ENCODE measurements at places on chromosomes 13 and 19.

DNA sequence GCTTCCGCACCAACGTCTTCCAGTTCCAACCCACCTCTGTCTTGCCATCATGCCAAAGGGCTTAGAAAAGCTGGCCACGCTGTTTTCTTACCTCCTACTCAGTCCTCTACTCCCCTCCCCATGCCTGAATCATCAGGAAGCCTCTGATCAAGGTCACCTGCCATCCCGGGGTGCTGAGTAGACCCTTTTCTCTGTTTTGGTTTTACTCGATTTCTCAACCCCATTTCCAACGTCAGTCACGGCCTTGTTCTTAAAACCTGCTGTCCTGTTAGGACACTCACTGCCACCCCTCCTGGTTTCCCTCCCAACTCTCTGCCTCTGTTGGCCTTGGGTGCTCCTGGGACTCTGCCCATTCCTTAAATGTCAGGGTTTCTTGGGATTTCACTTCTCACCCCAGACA is 350.1 kb downstream of the FOXO1 start:
- DNase-seq: no peak

DNA sequence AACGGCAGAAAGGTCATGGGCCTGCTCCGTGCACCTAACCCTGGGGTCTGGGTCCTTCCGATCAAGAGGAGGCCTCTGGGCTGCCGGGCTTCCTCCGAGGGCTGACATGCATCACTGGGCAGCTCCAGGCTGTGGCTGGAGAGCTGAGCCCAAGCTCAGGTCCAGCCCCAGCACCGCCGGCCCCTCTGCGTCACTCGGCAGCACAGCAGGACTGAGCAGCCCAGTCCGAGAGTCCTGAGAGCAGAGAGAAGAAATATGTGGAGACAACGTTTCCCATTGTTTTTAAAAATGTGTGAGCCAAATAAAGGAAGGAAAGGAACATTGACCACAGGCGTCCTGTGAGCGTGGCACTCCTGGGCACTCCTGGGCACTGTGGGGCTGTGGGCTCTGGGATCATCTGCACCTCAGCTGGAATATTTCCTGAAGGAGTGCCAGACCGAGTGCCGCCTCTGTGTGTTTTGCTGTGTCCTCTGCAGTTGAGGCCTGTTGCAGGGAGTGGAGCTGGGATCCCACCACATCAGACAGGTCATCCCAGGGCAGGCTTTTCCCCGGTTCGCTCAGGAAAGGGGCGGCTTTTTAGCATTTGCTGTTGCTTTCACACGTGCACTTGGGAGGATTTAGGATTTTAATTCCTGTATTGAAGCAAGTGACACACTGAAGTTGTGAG is 37.8 kb upstream of the TFDP1 start:
- DNase-seq: no peak

DNA sequence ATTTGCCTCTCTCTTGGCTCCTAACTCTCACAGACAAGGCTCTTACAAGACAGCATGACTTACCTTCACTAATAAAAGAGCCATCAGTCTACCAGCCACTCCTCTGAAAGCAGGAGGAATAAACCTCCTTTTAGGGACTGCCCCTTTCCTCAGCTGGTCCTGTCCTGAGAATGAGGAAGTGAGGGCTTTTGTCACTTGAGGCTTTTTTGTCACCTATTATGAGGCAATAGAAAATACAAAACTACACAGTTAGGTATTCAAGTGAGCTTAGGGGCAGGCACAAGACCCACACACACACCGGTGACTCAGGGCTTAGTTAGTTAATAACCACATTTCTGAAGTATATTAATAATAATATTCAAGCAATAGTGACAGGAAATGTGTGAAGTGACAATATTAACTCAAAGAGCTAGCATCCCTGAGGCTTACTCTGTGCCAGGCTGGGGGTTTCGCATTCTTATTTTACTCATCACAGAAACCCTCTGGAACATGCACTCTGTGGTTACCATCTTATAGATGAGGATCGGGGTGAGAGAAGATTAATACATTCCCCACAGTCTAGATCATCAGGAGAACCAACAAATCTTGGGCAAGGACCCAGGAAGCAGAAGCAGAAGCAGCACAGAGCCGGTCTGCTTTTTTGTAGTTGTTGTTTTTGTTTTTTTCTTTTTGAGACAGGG is 379.9 kb downstream of the LIG4 start:
- DNase-seq: peak; percentile 2

GRCh38 chr13:51292000-51292565 is 47.4 kb upstream of the SERPINE3 start:
- DNase-seq: no peak

DNA sequence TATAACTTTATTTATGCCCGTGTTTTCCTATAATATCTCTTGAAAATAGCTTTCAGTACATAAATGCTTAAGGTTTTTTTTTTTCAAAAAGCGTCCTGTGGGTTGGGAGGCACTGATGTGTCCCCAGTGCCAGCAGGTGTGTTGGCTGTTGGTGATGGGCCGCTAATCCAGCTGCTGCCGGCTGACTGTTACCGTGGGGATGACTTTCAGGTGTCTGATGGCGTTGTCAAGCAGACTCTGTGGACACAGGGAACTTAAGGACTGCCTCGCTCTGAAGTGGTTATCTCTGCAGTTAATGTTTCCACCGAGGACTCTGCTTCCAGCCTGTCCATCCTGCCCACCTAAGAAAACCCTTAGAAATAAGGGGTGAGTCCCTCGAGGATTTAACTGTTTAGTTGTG is 94.5 kb downstream of the ANKRD10 start:
- DNase-seq: no peak

GRCh38 chr13:66634384-66634783 is 595.8 kb downstream of the PCDH9 start:
- no peak for DNase-seq

DNA sequence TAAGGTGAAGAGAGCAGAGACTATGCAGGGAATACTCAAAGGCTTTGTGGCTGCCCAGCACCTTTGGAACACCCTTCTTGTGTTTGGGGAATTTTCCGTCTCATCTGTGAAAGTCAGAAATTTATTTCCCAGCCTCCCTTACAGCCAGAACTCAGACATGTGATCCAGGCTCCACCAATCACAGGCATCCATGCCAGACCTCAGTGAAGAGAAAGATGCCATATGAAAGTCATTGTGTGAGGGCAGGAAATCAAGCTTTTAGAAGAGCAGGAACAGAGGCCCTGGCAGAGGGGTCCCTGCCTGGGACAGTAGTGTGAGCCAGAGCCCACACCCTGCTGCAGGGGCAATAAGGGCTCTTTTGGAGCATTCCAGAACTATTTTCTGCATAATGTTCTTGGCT is 12.1 kb downstream of the CCDC70 start:
- no peak for DNase-seq

DNA sequence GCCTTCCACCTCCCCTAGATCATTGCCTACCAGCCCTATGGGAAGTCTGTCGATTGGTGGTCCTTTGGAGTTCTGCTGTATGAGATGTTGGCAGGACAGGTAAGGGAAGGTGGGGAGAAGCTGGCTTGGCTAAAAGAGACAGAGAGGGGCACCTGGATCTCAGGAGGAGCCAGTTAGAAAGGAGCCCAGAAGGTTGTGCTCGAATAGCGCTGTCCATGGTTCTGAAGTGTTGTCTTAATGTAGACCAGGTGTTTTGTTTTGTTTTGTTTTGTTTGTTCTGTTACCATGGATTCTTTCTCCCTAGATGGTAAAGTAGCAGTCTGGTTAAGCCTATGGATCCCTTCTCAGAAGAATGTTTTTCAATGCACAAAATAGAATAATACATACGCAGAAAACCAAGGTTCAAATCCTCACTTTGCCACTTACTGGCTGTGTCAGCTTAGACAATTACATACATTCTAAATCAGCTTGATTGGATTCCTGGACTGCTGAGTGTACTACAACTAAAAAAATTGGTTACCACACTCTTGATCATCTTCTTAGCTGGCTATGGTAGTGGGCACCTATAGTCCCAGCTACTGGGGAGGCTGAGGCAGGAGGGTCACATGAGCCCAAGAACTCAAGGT is 5.9 kb upstream of the CACNG7 start:
- peak; percentile 67 for DNase-seq

GRCh38 chr13:109412283-109412901 is 374.0 kb downstream of the IRS2 start:
- DNase-seq: peak; percentile 28

DNA sequence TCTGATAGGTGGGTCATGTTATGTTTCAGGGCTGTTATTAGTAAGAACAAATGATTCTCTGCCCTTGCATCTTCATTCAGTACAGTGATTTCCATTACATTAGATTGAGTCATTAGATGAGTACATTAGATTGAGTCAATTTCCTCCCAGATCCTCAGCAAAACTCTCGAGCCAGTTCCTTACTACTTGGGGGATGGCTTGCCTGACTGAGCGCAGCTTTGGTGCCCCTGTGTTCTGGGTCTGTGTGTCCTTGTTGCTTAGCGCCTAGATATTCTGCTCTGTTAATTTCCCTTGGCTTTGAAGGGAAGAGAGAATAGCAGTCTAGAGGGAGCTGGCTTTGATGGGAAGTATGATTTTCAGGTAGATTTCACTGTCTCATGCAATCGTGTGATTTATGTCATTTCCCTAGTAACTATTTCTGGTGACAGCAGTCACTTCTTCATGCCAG is 19.1 kb upstream of the SCEL start:
- no peak for DNase-seq

DNA sequence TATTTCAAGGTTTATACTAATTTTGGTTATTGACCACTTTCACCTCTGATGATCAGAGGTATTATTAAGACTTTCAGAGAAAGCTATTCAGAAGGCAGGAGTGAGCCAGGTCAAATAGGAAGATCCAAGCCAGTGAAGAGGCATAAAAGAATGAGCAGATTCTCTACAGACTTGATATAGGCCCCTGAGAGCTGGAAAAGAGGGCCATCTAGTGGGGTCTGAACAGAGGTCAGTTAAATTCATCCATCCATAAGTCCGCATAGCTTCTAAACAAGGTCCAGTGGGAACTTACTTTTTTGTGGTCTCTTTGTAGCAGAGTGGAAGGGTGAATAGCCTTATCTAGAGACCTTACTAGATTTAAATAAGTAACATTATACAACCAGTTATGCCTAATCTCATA is 126.6 kb upstream of the UFM1 start:
- DNase-seq: peak; percentile 15

DNA sequence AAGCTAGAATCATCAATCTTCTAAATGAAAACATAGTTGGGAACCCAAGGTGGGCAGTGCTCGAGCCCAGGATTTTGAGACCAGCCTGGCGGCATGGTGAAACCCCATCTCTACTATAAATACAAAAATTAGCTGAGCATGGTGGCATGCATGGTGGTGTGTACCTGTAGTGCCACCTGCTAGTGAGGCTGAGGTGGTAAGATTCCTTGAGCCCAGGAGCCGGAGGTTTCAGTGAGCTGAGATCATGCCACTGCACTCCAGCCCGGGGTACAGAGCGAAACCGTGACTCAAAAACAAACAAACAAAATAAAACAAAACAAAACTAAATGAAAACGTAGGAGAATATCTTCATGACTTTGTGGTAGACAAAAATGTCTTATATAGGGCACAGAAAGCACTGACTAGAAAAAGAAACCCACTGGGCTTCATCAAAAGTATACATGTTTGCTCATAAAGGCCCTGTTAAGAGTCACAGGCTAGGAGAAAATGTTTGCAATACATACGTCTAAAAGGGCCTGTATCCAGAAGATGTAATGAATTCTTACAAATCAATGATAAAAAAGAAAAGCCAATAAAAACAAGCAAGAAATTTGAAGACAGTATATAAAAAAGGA is 353.6 kb downstream of the FGF9 start:
- no peak for DNase-seq

- no peak for DNase-seq
Observed at GRCh38 chr13:30734439-30734838, 904 bp upstream of the ALOX5AP start.

GRCh38 chr13:27360562-27360961 is 63.9 kb upstream of the GTF3A start:
- no peak for DNase-seq

DNA sequence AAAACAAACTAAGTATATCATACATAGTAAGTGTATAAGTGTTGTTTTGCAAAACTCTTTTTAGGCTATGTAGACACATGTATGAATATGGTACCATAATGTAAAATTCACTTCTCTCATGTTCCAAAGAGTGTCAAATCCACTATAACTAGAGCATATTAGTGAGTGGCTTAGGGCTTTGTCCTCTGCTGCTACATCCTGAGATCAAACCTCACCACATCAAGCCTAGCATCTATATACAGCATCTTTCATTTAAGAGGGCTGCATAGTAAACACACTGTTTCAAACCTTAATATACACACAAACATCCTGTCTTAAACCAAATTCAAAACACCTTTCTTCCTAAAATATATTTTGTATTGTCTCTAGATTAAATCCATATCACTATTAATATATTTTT is 38.7 kb downstream of the ELF1 start:
- DNase-seq: no peak

DNA sequence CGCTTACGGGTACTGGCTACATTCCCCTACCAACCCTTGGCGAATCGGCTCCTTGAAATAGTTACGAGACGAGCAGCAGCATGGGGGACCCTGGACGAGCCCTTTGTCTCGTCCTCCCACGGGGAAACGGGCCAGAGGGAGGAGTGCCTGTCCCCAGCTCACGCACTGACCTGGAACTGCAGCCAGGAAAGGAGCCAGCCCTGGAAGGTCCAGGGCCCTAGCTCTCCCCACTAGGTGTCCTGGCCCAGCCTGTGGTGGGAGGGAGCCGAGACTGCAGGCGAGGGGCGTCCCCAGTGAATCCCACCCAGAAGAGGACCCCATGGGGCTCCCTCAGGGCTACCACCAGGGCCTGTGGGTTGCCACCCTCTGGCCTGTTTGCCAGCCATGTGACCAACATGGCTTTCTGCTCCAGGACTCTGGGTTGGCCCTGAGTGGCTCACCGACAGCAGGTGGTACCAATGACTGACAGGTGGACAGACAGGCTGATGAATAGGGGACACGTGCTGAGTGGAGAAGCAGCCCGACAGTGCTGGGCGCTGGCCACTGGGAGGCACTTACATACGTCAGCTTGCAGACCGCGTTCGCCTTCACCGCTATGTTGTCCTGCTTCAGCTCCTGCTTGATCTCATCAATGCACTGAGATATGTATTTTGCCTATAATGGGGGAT is 13.2 kb downstream of the AP3D1 start:
- DNase-seq: no peak

- DNase-seq: no peak
Observed at GRCh38 chr13:113057084-113057483, 48.5 kb upstream of the F7 start.

GRCh38 chr19:57302727-57303401 is 17.4 kb upstream of the ZNF543 start:
- no peak for DNase-seq

- peak; percentile 77 for DNase-seq
Observed at GRCh38 chr19:41753936-41754529, 1.3 kb upstream of the CEACAM6 start.

- DNase-seq: no peak
Observed at GRCh38 chr19:48350856-48351255, 12.9 kb downstream of the TMEM143 start.

- DNase-seq: no peak
Observed at GRCh38 chr19:5302396-5302795, 38.2 kb downstream of the PTPRS start.

DNA sequence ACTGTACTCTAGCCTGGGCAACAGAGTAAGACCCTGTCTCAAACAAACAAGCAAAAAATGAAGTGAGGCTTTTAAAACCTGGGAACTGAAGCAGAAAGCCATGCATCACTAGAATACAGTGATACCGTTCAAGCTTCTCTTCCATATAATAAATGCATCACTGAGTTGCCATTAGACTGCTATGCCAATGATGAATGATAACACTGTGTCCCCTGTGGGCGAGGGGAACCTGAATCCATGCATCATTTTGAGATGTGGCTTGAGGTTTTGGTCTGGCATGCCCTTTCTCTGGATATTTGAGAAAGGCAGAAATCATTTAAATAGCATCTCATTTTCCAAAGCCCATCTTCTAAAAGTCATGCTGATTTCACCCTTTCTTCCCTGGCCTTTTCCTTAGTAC is 1.5 kb upstream of the FAM124A start:
- DNase-seq: no peak

Measured in hematopoietic multipotent progenitor cell treated with erythropoietin and hydrocortisone succinate and interleukin-3 and kit ligand, for 4 days (in vitro differentiated cells).